ENCODE measurements at places on chromosomes 6 and 20. TPM values are rescaled to one million over a fixed set of nuclear protein-coding genes. Genes with fewer than 3 reads are reported as not detected.

DNA sequence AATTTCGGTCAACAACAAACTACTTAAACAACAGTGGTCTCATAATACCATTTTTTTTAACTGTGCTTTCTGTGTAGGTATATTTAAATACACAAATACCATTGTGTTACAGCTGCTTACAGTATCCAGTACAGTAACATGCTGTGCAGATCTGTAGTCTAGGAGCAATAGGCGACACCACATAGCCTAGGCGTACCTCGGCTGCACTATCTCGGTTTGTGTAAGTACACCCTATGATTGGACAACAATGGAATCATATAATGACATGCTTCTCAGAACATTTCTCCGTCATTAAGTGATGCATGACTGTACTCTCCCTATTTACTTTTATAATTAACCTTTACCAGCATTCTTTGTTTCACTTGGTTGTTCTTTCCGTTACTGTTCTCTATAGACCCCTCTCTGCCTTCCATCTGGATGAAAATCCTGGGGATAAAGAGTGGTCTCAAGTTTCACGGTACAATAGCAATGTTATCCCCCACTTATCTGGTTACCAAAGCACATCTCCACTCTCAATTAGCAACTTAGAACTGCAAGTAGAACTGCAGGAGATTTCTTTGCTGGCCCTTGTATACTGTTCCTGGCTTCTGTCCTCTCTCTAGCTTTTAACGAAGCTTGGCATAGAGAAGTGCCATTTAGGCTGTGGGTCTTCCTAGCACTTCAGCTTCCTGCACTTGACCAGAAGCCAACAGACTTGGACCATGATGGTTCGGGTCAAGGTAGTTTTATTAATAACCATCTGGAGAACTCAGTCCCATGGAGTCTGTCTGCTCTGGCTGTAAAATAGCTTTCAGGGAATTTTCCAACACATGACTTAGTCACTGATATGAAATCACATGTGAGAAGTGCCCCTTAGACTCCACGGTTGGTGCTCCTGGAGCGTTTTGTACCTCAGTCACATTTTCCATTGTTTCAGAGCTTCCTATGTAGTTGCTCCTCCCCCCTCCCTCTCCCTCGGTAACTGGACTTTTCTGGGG lies 80.4 kb upstream of the POPDC3 start:
- peak; percentile 27 for DNase-seq

GRCh38 chr6:79232696-79233462 lies 1.6 kb downstream of the HMGN3 start:
- DNase-seq = no peak

Gene MPIG6B
- not detected for total RNA-seq

Gene DBNDD2
- total RNA-seq = 15.6 TPM

Gene GNMT
- total RNA-seq = 1.2 TPM

Data from endothelial cell of umbilical vein (primary cell).